ENCODE measurements at places on chromosomes 6 and 20.

DNA sequence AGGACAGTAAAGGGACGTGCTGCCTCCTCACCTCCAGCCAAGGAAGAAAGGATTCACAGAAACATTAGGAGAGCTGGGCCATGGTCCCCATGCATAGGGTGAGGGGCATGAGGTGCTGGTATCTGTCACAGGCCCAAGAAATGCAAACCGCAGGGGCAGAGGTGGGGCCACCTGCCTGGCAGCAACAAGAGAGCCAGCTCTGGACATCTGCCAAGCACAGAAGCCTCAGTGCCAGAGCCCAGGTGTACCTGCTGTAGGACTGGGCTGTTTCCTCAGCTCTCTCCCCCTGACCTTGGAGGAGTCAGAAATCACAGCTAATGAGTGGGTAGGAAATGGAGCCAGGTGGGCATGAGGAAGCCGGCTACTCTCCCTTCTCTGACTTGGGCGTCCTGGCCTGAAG is 45.3 kb downstream of the SLC2A12 start:
- no peak for DNase-seq

DNA sequence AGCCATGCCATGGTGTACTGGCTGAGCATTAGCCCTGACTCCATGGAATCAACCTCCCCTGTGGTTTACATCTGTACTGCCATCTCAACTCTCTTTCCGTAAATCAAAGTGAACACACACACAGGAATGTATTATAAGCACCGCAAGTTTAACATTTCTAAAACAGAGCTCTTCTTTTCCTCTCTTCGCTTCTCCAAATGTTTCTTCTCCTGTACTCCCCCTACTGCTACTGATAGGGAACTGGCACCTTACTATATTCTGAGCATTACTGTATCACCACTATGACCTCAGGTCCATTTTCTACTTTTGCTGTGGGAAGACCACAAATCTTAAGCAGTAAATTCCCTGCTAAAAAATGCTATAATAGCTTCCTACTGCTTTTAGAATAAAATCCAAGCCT is 101.2 kb downstream of the NUS1 start:
- DNase-seq = no peak

DNA sequence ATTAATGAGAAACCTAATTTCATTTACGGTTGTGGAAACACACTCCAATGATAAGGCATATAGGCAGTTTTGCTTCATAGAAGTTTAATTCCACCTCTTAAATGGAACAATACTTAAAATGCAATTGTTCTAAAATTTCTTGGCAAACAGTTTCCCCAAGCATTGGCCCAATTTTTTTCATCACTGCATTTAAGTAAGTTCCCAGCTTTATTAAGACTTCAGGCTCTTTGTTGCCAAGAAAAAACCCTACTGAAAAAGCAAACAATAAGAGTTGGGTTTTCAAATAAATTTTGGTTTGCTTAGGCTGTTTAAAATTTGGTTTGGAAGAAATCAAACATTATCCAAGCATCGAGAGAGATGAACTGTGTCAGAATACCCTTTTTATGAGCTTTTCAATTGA is 690.9 kb upstream of the NRSN1 start:
- DNase-seq = no peak

GRCh38 chr6:49054311-49054710 is 408.7 kb downstream of the MMUT start:
- DNase-seq = no peak

GRCh38 chr20:5840411-5841002 is 90.3 kb downstream of the SHLD1 start:
- DNase-seq = no peak

- DNase-seq = no peak
Observed at GRCh38 chr6:27770724-27771123, 141.5 kb downstream of the OR2B2 start.

DNA sequence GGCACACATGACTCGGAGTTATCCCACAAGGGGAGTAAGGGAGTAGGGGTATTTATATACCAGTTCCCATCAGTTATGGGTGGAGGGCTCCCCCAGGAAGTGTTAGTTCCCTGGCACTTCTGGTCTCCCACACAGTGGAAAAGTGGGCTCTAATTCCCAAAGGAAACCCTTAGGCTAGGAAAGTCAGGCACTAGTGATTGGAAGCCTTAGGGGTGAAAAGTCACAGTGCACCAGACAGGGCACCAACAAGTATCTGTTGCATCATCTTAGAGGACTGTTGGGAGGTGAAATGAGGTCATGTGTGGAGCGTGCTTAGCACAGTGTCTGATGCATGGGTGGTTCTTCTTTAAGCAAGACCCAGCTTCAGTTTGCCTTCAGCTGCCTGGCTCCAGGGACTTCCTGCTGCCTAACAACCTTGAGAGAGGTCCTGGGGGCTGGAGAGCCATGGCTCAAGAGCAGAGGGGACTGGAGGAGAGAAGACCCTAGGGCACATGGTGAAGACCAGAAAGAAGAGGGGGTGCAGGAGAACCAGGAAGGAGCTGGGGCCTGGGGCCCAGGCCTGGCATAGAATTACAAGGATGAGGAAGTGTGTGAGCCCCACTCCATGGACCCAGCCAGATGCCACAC is 7.5 kb upstream of the FOXP4 start:
- no peak for DNase-seq

GRCh38 chr20:62621251-62622110 is 20.8 kb upstream of the SLCO4A1 start:
- no peak for DNase-seq

DNA sequence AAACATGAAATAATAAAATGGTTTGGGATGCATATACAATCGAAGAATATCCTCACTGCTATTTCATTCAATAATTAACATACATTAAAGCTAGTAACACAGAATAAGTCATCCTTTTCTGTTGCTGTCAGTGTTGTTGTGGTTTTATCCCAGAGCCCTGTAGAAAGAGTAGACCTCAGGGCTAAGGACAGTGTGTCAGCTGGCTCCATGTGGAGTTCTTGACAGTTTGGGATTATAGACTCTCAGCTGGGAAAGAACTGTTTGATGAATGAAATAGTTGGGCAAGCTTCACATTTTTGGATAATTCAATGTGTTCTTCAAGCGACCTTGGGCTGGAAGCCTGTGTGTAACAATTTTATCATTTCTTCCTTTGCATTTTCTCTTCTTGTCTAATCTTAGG is 10.1 kb downstream of the UTRN start:
- DNase-seq = no peak

DNA sequence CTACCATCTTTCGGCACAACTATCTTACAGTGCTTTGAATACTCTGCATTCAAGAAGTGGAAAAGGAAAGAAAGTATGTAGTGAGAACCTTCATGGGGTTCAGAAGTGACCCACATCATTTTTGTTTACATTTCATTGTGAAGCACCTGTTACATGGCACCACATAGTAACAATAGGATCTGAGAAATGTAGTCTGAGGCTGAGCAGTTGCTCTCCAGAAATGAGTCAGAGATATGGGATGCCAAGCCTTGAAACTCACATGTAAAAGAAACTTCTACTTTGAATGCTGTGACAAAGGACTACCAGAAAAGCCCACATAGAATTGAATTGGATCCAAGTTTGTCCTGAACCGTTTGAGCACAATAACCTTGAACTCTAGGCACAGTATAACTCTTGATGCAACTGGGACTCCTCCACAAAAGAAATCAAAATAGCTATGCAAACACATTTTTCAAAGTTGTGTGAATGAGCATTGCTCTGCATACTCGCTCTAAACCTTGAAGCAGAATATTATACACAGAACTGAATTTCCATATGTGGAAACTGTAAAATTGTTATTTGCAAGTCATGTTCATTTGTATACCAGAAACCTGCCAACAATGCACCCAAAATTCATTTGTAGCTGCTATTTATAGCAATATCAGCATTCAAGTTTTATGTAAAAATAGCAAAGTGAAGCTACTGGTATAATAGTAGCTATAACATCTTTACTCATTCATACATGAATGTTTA is 400.9 kb upstream of the POU3F2 start:
- no peak for DNase-seq

GRCh38 chr6:41236276-41236675 is 8.1 kb downstream of the TREML4 start:
- DNase-seq = no peak

DNA sequence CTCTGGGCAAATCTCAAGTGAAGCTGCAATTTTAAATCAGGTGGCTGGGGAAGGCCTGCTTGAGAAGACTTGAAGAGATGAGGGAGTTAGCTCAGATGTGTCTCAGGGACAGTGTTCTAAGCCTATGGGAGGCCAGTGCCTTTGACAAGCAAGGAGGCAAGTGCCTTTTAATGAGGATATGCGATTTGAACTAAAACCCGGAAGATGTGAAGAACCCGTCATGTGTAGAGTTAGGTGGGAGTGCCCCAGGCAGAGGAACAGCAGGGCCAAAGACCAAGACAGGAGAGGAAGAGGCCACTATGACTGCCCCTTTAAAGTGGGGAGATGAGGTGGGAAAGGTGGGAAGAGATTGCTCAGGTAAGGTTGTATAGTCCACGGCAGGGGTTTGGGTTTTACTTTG is 71.9 kb downstream of the SLX4IP start:
- DNase-seq = no peak

GRCh38 chr6:145863988-145864616 is 49.5 kb upstream of the FBXO30 start:
- no peak for DNase-seq

DNA sequence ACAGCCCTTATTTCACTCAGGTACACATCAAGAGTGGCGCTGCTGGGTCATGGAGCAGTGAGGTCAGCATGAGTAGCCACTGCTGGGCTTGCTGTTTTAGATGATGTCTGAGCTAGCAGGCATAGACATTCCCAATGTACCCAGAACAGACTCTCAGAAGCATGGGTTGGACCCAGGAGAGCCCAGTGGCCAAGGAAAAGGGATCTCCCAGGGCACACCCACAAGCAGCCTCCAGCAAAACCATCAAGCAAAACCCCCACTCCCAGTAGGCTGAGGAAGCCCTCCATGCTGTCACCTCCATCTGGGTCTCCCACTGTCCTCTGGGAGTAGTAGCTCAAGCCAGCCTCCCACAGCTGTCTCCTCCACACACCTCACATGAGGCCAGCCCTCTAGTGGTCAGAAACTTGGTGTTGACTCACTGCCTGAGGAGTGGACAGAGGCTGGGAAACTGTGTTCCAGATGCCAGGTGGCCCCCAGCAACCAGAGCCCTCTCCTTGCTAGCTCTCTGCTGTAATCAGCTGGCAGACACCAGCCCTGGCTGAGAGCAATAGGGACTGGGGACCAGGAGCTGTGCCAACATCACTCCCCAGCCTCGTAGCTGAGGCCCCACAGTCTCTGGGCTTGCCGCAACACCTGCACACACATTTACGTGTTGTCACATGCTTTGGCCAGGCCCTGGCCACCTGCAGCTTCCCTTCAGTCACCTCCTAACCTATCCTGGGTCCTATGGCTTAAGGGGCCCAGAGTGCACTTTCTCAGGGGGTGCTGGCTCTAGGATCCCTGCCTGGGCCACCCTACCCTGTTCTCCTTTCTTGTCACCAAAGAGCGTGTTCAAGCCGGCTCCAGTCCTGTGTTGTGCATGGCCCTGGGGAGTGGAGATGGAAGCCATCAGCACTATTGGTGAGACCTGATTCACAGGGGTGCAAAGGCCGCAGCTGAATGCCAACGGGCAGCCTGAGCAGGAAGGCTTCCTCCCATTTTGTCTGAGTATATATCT is 1.9 kb upstream of the AP5S1 start:
- DNase-seq = peak; percentile 59

DNA sequence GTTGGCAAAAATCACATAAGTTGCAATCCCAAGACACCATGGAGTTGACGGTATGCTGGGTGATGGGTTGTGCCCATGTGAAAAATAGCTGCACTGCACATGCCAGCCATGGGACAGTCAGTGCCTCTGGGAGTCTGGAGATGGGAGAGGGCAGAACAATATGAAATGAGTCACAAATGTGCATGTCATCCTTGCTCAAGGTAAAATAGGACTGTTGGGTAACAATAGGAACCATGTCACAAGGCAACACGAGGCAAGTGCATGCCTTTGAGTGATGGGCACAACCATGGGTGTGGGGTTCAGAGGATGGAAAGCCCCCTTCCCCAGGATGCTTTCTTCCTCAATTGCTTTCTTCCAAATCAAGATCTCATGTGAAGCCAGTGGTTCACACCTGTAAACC is 70.5 kb upstream of the PIM1 start:
- DNase-seq = no peak

DNA sequence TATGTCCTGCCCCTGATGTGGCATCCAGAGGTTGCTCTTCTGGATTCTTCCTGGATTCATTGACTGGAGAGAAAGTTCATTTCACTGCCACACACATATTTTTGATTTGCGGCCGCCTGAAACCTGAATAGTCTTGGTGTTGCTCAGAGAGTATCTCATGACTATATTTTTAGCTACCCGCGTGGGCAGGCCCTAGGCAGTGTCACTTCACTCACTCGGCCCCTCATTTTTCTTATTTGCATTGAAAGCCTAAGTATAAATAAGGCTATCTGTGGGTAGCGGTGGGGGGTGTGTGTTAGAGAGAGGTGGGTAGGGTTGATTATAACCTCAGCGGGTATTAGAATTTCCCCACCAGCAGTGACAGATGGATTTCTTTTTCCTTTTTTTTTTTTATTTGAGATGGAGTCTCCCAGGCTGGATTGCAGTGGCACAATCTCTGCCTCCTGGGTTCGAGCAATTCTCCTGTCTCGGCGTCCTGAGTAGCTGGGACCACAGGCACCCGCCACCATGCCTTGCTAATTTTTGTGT is 113.5 kb downstream of the JARID2 start:
- no peak for DNase-seq

GRCh38 chr20:54293526-54293925 is 85.6 kb downstream of the PFDN4 start:
- peak; percentile 5 for DNase-seq

- DNase-seq = no peak
Observed at GRCh38 chr20:43721097-43721428, 5.7 kb downstream of the GTSF1L start.

- DNase-seq = no peak
Observed at GRCh38 chr20:15332711-15333160, 995.3 kb upstream of the FLRT3 start.

- DNase-seq = no peak
Observed at GRCh38 chr20:2348336-2348735, 32.4 kb upstream of the TGM6 start.

All from globus pallidus (tissue), 1 donor.